ENCODE measurements at places on chromosomes 6 and 20.

DNA sequence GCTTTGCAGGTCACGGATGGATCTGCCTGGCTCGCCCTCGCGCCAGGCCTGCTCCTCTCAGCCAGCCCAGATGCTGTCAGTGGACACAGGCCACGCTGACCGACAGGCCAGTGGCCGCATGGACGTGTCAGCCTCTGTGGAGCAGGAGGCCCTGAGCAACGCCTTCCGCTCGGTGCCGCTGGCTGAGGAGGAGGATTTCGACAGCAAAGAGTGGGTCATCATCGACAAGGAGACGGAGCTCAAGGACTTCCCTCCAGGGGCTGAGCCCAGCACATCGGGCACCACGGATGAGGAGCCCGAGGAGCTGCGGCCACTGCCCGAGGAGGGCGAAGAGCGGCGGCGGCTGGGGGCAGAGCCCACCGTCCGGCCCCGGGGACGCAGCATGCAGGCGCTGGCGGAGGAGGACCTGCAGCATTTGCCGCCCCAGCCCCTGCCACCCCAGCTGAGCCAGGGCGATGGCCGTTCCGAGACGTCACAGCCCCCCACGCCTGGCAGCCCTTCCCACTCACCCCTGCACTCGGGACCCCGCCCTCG, 19.6 kb downstream of the TTBK1 start:
- DNase-seq = no peak

GRCh38 chr6:48671505-48671904, 560.5 kb upstream of the PTCHD4 start:
- DNase-seq = no peak

GRCh38 chr6:148547110-148547509, 199.7 kb upstream of the UST start:
- DNase-seq = no peak

GRCh38 chr6:91608428-91608827, 1021.6 kb upstream of the MAP3K7 start:
- DNase-seq = no peak

GRCh38 chr6:92962846-92963245, 456.5 kb downstream of the EPHA7 start:
- no peak for DNase-seq

DNA sequence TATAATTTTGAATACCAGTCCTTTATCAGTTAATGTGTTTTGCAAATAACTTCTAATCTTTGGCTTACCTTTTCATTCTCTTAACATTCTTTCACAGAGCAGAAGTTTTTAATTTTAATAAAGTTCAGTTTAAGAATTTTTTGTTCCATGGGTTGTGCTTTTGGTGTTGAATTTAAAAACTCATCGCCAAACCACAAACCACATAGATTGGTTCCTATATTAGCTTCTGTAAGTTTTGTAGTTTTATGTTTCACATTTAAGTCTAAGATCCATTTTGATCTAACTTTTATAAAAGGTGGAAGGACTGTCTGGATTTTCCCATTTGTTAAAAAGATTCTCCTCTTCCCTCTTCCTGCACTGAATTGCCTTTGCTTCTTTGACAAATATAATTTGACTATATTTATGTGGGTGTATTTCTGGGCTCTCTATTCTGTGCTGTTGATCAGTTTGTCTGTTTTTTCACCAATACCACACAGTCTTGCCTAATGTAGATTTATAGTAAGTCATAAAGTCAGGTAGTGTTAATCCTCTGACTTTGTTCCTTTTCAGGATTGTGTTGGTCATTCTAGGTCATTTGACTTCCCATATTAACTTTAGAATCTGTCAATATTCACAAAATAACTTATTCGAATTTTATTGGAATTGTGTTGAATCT, 17.5 kb upstream of the SDCBP2 start:
- DNase-seq = no peak

GRCh38 chr6:20350215-20350614, 51.5 kb upstream of the E2F3 start:
- DNase-seq = no peak

- DNase-seq = no peak
These were observed 299.3 kb downstream of the KIF16B start for GRCh38 chr20:16273812-16274555.

DNA sequence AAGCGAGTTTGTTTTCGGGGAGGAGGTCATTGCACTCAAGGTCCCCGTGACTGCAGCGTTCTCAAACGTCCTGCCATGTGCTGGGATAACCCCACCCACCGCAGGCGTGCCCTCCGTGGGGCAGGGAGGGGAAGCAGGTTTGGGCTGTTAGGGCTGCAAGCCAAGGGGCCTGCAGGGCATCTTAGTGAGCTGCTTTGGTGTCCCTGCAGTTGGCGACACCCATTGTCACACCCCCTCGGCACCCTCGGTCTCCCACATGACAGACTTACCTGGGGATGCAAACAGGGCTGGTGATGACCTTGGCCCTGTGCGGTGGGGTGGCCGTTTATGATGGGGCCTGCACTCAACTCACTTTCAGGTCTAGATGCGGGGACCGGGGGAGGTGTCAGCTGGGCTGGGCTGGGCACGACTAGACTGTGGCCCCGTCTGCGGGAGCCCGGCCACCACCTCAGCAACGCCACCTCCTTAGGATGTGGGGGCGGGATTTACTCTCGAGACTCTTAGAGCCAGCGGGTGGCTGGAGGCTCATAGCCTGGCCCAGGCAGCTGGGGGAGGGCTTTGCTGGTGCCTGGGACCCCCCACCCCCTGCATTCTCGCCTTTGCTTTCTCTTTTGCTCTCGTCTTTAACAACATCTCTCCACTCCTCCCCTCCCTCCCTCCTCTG, 6.5 kb upstream of the GATA5 start:
- no peak for DNase-seq

DNA sequence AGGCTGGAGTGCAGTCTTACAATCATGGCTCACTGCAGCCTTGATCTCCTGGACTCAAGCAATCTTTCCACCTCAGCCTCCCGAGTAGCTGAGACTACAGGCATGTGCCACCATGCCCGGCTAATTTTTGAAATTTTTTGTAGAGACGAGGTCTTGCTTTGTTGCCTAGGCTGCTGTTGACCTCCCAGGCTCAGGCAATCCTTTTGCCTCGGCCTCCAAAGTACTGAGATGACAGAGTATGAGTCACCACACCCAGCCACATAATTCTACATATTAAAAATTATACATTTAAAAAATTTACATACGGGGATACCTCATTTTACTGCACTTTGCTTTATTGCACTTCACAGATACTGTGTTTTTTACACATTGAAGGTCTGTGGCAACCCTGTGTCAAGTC, 115.1 kb downstream of the MAN1A1 start:
- DNase-seq = no peak

DNA sequence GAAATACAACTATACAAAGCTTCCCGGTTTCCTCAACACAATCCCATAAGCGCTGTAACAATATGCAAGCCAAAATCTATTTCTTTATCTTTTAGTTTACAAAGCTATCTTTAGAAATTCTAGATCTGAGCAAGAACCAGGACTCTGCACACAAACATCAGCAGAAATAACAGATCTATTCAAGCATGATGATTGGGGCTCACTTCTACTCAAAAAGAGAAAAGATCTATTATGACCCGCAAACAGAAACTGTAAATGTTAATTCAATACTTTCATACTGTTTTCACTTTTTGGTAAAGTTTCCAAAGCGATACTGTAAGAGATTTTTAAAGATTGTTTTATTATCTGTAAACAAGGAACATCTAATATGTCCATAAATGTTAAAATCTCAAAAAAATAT, 86.6 kb downstream of the SESN1 start:
- no peak for DNase-seq

- no peak for DNase-seq
These were observed 503.7 kb upstream of the IRAK1BP1 start for GRCh38 chr6:78363688-78364087.

GRCh38 chr6:159969921-159970320, 1.0 kb downstream of the IGF2R start:
- no peak for DNase-seq

DNA sequence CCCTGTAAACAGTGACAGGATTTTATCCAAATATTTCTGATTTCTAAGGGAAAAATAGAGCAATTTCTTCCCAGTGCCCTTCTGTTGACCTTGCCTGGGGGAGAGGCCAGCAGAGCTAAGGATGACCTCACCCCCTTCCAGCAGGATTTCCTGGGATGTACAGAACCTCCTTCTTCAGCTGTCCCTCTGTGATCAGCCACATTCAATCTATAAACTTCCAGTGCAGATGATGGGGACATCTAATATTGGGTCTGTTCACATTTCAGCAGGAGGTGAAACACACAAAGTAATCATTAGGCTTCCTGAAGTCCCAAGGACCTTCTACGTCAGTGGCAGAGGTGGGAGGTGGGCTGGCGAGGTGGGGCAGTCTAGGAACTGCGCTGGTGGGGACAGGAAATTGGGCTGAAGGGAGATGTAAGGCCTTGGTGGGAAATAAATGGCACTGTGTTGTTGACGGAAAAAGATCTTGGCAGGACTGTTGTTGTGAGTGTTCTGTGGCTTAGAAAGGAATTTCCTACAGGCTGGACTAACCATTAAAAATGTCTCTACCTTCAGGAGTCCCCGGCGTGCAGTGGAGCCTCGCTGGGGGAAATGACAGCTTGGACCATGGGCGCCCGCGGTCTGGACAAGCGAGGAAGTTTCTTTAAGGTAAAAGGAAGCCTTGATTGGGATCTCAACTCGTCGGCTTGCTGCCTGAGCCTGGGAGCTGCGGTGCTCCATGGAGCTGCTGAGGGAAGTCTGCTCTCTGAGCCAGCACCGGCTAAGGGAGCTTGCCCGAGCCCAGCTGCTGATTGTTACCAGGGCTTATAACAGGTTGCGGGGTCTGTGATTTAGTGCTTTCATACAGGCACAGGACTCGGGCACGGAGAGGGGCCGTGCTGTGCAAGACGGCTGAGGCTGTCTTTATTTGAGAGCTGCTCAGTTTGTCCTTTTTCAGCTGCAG, 127.9 kb upstream of the NAA20 start:
- DNase-seq = no peak

GRCh38 chr6:53282234-53282633, 66.5 kb downstream of the ELOVL5 start:
- DNase-seq = no peak

GRCh38 chr6:66930559-66931290, 1223.7 kb upstream of the EYS start:
- DNase-seq = no peak

DNA sequence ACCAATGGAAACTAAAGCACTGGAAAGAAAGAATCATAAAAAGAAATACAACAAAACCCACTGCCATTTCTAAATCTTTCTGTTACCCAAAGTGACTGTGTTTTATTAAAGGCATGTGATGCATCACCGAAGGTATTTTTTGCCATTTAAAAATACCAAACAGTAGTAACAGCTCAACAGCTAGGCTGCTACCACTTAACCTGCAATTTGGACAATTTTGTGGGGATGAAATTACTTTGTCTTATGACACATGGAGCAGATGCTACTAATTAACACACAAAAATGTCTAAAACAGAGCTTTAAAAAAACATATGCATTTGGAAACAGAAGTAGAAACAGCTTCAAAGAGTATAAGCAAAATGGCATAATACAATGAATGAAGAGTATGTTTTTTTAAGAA, 97.4 kb downstream of the ATXN1 start:
- DNase-seq = no peak

DNA sequence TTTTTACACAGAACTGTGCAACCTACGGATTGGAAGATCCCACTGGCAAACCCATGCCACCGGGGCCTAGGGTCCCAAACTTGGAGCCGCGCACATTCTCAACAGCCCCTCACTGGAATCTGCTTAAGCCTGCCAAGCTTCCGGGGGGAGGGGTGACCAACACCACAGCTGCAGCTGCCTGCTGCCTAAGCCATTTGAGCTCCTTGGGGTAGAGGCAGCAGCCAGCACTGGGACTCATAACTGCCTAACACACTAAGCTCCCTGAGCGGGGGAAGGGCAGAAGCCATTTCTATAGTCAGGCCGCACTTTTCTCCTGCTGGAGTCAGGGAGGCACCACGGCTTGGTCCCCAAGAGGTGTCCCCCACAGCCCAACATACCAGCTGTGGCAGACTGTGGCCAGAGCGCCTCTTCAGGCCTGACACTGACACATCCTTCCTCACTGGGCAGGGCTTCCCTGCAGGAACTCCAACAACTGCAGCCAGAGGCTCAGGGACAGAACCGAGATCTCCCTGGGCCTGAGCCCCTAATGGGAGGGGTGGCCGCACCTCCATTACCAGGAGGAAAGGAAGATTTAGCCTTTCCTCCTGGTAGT, 270.3 kb upstream of the ECI2 start:
- DNase-seq = no peak

- DNase-seq = no peak
These were observed 57.6 kb downstream of the ZNF831 start for GRCh38 chr20:59221049-59221706.

DNA sequence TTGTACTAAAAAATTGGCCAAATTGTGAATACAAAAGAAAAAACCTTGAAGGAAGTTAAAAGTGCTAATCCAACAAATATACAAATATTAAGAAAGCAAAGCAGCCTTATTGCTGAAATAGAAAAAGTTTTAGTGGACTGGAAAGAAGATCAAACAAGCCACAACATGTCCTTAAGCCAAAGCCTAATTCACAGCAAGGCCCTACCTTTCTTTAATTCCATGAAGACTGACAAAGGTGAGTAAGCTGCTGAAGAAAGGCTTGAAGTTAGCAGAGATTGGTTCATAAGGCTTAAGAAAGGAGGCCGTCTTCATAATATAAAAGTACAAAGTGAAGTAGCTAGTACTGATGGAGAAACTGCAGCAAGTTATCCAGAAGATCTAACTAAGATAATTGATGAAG, 53.5 kb downstream of the TINAG start:
- no peak for DNase-seq

DNA sequence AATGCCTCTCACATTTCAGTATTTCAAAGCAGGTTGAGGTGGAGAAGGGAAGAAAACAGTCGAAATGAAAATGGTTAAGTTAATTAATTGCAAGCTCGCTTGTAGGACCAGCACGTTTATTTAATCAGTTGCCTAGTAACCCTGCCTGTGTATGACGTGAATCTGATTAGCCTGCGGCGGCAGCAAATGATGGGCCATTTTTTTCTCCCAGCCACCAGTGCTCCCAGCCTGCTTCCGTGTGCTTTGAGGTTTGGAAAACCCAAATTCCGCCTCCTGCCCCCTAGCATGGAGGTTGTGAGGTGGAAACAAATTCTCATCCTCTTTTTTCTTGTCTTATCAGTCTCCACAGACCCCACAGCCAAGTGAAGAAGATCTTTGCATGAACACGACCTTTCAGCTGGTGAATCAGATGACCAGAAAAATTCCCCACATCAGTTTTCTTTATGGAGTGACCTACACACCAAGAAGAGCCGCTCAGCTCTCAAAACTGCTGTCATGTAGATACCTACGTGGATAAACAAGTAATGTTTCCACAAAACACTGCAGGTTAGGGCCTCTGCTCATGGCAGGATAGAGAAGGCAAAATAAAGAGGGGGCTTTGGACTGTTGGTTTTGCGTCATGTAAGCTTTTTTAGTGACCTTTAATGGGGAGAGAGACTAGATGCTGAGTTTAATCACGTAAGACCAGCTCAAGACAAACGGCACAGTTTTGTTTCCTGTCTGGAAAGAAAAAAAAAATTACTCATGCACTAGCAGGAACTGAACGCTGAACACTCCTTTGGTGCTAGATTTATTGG, 572.9 kb upstream of the NOX3 start:
- DNase-seq = no peak

All from esophagus squamous epithelium (tissue), 5 donors.